ENCODE measurements at places on chromosomes 2 and 18.

DNA sequence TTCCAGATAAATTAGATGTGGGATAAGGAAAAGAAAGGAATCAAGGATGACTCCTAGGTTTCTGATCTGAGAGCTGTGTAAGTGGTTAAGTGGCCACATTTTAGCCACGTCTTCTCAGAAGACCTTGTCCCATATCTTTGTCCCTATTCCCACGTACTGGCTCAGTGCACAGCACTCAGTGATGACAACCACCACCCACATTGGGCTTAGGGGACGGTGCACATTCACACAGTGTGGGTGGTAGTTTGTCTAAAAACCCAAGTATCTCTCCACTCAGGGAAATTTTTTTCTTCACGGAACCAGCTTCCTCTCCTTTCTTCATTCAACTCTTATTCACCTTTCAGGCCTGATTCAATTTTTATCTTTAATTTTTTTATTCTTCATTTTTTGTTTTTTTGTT lies 30.6 kb upstream of the GCC2 start:
- no peak for DNase-seq

- DNase-seq = no peak
Measured at GRCh38 chr2:196077821-196078220, 9.2 kb upstream of the DNAH7 start.

DNA sequence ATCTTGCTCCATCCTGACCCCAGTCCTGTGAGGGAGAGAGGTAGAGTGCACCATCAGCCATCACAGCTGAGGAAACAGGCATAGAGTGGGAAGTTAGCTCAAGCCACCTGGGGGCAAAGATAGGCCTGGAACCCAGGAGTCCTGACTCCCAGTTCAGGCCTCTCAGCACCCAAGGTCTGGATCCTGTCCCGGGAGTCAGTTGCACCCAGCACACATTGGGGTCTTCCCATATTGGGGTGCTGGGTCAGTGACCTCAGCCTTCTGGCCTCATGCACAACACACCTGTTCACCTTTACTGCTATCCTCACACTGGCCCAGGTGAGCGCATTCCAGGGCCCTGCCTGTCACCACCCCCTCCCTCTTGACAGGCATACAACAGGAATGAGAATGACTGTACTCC lies 24.7 kb downstream of the ST8SIA5 start:
- no peak for DNase-seq

- no peak for DNase-seq
Measured at GRCh38 chr2:239337877-239338484, 62.8 kb downstream of the HDAC4 start.

DNA sequence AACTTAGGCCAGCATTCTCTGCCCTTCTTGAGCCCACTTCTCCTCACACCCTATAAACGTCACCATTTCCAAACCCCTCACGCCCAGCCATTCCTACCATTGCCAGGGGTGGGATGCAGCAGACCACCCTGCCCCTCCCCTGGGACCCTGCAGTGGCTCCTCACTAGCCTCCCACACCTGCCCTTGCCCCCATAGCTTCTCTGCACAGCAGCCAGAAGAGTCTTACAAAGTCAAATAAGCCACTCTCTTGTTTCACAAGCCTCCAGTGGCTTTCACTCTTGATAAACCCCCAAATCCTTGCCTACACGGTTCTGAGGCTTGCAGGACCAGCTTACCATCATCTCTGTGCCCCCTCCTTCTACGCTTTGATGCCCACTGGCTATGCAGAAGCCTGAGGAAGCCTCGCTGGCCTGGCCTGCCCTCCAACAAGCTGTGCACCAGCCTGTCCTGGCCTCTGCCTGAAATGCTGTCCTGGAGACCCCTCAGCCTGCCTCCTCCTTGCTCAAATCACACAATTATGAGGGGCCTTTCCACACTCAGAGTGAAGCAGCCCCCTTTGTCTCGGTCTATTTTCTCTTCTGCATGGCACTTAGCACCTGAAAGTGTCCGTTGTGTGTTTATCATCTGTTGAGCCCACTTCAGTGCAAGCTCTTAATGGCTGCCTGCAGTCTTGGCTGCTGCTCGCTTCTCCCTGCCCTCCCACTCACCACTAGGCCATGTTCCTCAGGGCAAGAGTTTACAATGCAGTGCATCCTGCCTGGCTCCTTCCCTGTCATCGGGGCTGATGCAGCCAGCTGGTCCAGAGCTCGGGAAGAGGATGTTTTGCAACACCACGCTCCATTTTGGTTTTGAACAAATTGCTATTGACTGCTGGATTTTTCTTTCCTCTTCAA lies 82.6 kb upstream of the RGPD5 start:
- DNase-seq = no peak

DNA sequence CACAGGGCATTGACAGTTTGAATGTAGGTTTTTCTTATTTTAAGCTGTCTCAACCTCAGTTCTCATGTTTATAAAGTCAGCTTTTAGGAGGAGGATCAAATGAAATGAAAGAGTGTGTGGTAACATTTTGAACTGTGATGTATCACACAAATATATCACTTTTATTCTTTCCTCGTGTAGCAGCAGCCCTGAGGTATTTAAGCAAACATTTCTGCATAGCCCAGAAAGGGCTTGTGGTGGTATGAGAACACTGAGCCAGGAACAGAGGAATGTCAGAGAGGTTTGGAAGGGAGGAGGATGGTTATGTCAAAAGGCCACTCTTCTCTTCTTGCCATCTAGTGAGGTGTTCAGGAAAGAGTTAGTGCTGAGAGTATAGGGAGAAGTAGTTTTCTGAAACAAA lies 150.2 kb downstream of the PARD3B start:
- no peak for DNase-seq

DNA sequence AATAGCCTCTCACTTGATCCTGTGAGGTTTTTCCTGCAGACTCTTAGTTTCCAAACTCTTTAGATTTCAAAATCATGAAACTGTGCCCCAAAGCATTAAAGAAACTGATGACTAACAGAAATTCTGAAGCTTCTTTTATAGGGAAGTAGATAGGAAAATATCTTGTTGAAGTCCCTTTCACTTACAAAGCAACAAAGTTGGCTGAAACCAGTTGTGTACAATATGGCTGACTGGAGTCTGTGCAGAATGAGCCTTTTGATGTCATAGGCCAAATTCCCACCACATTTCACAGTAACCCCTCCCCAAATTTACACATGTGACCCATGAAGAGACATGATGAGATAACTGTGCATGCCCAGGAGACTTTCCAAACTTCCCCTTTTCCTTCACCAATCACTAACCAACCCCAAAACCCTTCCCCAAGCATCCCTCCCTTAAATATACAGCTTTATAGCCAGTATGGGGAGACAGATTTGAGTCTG lies 61.7 kb upstream of the NCK2 start:
- no peak for DNase-seq

GRCh38 chr2:144332356-144333142 lies 187.4 kb downstream of the ZEB2 start:
- peak; percentile 82 for DNase-seq

GRCh38 chr2:41410011-41410410 lies 637.8 kb upstream of the PKDCC start:
- DNase-seq = no peak

DNA sequence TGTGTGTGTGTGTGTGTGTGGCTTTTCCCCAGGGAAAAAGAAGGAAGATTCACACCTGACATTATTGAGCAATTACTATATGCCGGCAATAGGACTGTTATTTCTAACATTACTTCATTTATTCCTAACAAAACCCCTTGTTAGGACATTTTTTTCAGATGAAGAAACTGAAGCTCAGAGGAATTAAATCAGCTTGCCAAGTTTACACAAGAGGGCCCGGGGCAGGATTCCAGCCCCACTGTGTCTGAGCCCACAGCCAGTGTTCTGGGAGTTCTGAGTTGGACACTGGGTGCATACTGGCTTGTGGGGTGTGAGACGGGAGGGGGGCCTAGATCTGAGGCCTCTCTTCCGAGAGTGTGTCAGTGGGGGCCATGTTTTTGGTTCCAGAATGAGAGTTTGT lies 9.9 kb downstream of the TOGARAM2 start:
- DNase-seq = no peak

GRCh38 chr2:149629026-149629425 lies 41.5 kb upstream of the MMADHC start:
- no peak for DNase-seq

- no peak for DNase-seq
Measured at GRCh38 chr2:127545189-127545588, 9.7 kb downstream of the MYO7B start.

GRCh38 chr2:10041711-10042110 lies 1.6 kb upstream of the KLF11 start:
- DNase-seq = no peak

- no peak for DNase-seq
Measured at GRCh38 chr18:76348267-76349066, 146.6 kb downstream of the ZNF516 start.
